Lower lobe of right lung (tissue), 2 donors: ENCODE measurements at places on chromosomes 5 and 9.

DNA sequence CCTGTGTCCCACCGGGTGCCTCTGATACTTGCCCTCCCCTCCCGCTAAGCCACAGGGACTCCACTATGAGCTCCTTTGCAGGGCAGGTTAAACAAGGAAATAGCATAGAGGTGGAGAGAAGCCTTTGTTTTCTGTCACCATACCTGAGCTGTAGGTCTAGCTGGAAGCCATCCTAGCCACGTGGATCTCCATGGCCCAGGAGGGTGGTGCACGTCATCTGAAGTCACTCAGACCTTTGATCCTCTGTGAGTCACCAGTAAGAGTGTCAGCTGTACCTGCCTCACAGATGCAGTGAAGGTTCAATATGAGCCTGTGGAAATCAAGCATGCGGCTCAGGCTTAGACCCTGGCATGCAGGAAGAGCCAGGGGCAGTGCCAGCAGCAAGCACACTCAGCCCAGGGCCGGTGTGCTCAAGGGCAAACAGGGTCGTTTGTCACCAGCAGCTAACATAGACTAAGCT, 55.1 kb downstream of the ASS1 start:
- H3K27me3 ChIP-seq = no peaks in the 10 kb centered on the region
- H3K27ac ChIP-seq = no peak overlapping the region
- no peak overlapping the region for H3K4me3 ChIP-seq
- DNase-seq = no peak
- no peaks in the 10 kb centered on the region for H3K4me1 ChIP-seq
- peaks cover 31% of the 10 kb centered on the region for H3K36me3 ChIP-seq

- H3K27ac ChIP-seq = no peak overlapping the region
- H3K36me3 ChIP-seq = no peaks in the 10 kb centered on the region
- H3K4me1 ChIP-seq = no peaks in the 10 kb centered on the region
Measured at GRCh38 chr5:110034056-110034600, 344.4 kb downstream of the MAN2A1 start.

GRCh38 chr5:149857499-149857898, 87.1 kb downstream of the PDE6A start:
- H3K27ac ChIP-seq = peak overlapping the region; percentile 69
- peak; percentile 74 for DNase-seq
- H3K4me1 ChIP-seq = peaks cover 34% of the 10 kb centered on the region
- H3K27me3 ChIP-seq = no peaks in the 10 kb centered on the region

- H3K4me3 ChIP-seq = no peak overlapping the region
- no peak for DNase-seq
- H3K4me1 ChIP-seq = peaks cover 33% of the 10 kb centered on the region
- H3K27ac ChIP-seq = no peak overlapping the region
Measured at GRCh38 chr5:139744471-139745131, 51.0 kb upstream of the PSD2 start.

DNA sequence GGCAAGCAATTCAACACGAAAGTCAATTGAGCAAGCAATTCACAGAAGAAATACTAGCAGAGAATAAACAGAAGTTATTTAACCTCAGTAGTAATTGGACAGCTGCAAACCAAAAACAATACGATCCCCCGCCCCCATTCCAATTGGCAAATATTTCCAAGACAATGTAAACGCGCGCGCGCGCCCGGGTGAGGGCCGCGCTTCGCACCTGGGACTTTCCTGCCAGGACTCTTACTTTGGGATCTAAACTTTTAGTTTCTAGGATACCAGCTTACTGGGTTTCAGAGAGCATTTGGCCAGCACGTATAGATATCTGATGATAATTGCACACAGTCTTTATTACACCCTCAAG, 8.6 kb downstream of the RUFY1 start:
- peak overlapping the region; percentile 68 for H3K4me3 ChIP-seq
- peaks cover 33% of the 10 kb centered on the region for H3K36me3 ChIP-seq
- peaks cover 21% of the 10 kb centered on the region for H3K4me1 ChIP-seq

- H3K4me3 ChIP-seq = no peak overlapping the region
- no peak for DNase-seq
- H3K27me3 ChIP-seq = no peaks in the 10 kb centered on the region
- no peaks in the 10 kb centered on the region for H3K4me1 ChIP-seq
- no peak overlapping the region for H3K27ac ChIP-seq
Measured at GRCh38 chr5:67494186-67494855, 297.7 kb upstream of the CD180 start.

- no peak overlapping the region for H3K4me3 ChIP-seq
- H3K36me3 ChIP-seq = no peaks in the 10 kb centered on the region
- H3K4me1 ChIP-seq = no peaks in the 10 kb centered on the region
- no peak for DNase-seq
- H3K27ac ChIP-seq = no peak overlapping the region
Measured at GRCh38 chr5:7426284-7426683, 30.3 kb downstream of the ADCY2 start.

DNA sequence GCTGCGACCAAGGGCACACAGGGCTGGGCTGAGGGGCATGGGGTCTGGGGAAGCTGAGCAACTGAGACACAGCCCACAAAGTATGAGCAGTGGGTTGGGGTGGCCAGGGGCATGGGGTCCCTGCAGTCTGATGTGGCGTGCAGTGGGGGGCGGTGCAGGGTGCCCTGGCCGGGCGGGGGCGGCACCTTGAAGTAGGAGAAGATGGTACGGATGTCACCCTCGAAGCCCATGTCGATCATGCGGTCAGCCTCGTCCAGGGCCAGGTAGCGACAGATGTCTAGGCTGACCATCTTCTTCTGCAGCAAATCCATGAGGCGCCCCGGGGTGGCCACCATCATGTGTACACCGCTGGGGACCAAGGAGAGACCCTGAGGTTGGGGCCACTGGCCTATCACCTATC, 3.3 kb downstream of the DDX41 start:
- peaks cover 57% of the 10 kb centered on the region for H3K36me3 ChIP-seq
- no peak overlapping the region for H3K27ac ChIP-seq
- no peak for DNase-seq
- H3K27me3 ChIP-seq = no peaks in the 10 kb centered on the region

DNA sequence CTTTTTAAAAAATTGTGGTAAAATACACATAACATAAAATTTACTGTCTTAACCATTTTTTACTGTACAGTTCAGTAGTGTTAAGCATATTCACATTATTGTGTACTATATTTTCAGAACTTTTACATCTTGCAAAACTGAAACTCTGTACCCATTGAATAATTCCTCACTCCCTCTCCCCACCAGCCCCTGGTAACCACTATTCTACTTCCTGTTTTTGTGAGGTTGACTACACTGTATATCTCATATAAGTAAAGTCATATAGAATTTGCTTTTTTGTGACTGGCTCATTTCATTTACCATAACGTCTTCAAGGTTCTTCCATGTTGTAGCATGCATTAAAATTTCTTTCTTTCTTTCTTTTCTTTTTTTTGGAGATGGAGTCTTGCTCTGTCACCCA, 87.0 kb downstream of the LNPEP start:
- DNase-seq = no peak
- H3K4me3 ChIP-seq = no peak overlapping the region
- H3K4me1 ChIP-seq = no peaks in the 10 kb centered on the region

GRCh38 chr5:78792345-78793055, 143.9 kb upstream of the LHFPL2 start:
- no peaks in the 10 kb centered on the region for H3K27me3 ChIP-seq
- no peak overlapping the region for H3K27ac ChIP-seq
- H3K4me3 ChIP-seq = no peak overlapping the region
- peaks cover 13% of the 10 kb centered on the region for H3K4me1 ChIP-seq
- no peak for DNase-seq

GRCh38 chr5:149367972-149368645, 10.3 kb downstream of the PCYOX1L start:
- no peaks in the 10 kb centered on the region for H3K36me3 ChIP-seq
- H3K4me3 ChIP-seq = no peak overlapping the region

GRCh38 chr5:141574122-141574510, 44.7 kb downstream of the DIAPH1 start:
- H3K27ac ChIP-seq = no peak overlapping the region
- peaks cover 96% of the 10 kb centered on the region for H3K36me3 ChIP-seq
- no peaks in the 10 kb centered on the region for H3K4me1 ChIP-seq
- H3K4me3 ChIP-seq = no peak overlapping the region

DNA sequence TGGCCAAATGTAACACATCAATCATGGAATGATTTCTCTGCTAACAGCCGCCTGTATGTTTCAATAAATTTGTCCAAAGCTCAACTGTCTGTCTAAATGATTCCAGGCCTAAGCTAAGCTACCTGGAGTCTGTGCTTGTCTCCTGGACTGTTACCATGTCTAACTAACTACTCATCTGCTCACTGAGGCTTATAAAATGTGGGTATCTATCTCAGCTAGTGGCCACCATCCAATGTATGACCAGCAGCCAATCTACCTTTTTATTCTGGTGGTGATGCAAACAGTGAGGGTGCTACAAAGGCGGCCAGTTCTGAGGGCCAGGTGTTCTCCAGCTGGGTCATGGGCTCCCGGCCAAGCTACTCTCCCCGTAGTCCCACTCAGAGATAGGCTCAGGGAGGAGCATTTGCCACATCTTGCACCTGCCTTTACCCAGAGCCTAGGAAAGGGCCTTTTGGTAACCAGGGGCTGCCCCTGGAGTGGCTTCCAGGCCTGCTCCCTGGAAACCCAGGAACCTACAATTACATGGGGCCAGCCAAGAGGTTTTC, 59.1 kb downstream of the PFDN1 start:
- no peak for DNase-seq
- peaks cover 66% of the 10 kb centered on the region for H3K4me1 ChIP-seq
- H3K4me3 ChIP-seq = no peak overlapping the region

DNA sequence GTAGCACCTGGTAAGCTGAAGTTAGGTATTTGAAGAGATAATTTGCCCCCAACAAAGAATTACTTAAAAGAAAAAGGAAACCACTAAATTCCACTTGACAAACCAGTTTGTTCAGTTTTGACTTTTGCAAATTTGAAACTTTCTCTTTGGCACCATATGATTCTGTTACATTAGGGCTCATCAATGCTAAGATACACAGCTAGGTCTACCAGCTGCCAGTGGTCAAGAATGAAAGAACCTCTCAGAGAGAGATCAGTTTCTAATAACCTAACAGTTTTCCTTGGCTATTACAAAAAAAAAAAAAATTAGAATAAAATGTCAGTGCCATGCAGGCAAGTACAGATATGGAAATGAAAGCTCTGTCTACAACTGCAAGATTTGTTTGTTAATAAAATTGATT, 92.3 kb downstream of the CAAP1 start:
- H3K27ac ChIP-seq = no peak overlapping the region
- H3K27me3 ChIP-seq = no peaks in the 10 kb centered on the region
- H3K4me3 ChIP-seq = no peak overlapping the region

- peak overlapping the region; percentile 86 for H3K27ac ChIP-seq
- peaks cover 100% of the 10 kb centered on the region for H3K4me1 ChIP-seq
- H3K4me3 ChIP-seq = peak overlapping the region; percentile 19
Measured at GRCh38 chr9:127835991-127836516, 18.4 kb downstream of the ENG start.

DNA sequence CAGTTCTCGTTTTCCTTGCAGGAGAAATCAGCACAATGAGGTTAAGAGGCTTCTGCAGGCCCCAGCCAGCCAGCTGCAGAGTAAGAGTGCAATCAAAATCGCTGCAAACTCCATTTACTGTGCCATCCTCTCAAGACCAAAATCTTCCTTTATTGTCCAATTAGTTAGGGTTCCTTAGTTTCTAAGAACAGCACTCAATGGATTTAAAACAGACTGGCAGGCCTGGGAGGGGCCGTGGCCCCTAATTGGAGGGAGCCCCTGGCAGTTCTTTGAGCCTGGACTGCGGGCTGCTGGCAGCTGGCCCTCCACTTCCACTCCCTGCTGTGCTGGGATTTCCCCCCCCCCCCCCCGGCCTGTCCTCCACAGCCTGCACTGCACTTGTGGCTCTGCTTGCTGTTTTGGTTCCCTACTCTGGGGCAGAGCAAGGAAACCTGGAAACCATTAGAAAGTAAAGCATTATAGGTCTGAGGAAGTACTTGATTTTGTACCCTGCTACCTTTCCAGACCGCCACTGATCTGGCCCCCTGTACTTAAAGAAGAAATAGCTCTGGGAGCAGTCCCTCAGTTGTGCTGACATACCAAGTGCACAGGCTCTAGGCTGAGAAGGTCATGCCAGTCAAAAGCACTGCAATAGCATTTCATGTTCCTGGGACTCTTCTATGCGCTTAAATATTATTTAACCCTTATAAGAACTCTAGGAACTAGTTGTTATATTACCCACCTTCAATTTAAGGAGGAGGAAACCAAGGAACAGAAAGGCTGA, 129.0 kb downstream of the APBA1 start:
- H3K4me3 ChIP-seq = no peak overlapping the region
- H3K36me3 ChIP-seq = no peaks in the 10 kb centered on the region
- H3K4me1 ChIP-seq = no peaks in the 10 kb centered on the region
- H3K27me3 ChIP-seq = no peaks in the 10 kb centered on the region
- DNase-seq = no peak

- H3K36me3 ChIP-seq = no peaks in the 10 kb centered on the region
- H3K4me1 ChIP-seq = peaks cover 5% of the 10 kb centered on the region
- no peak for DNase-seq
- H3K27ac ChIP-seq = no peak overlapping the region
Measured at GRCh38 chr5:83370957-83371356, 100.6 kb upstream of the VCAN start.

GRCh38 chr5:308672-309271, 12.7 kb upstream of the AHRR start:
- DNase-seq = no peak
- H3K27ac ChIP-seq = no peak overlapping the region
- H3K36me3 ChIP-seq = peaks cover 67% of the 10 kb centered on the region
- no peak overlapping the region for H3K4me3 ChIP-seq

DNA sequence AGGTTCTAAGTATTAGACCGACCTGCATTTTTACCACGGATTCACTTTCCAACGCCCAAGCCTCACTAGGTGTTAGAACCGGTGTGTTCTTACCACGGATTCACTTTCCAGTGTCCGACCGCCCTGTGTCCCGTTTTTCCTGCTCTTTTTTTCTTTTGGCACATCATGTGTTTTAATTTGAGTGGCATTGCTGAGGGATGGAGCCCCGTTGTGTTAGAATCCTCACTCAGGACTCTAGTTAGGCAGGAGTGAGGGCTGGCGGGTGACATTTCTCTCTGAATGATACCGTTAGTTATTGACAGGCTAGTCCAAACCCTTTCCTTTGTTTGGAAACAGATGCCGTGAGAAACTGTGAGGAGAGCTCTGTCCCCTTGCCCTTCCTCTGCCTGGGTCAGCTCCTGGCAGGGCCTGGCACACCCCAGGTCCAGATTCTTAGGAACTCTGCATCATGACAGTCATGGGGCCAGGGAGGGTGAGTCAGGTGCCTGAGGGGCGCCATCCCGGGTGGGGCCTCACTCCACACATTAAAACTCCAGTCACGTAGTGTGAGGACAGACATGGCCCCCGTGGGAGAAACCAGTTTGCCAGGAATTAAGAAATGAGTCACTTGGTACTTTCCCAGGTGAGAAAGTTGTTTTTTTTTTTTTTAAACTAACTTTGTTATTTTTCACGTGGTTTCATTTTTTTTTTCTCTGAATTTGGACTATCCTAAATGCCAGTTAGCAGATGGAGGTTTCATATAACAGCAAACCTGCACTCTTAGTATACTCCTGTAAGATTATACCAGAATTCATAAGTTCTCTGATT, 15.8 kb downstream of the EXOC3 start:
- no peak for DNase-seq
- no peak overlapping the region for H3K27ac ChIP-seq
- H3K4me1 ChIP-seq = no peaks in the 10 kb centered on the region
- H3K27me3 ChIP-seq = no peaks in the 10 kb centered on the region
- peaks cover 97% of the 10 kb centered on the region for H3K36me3 ChIP-seq
